ENCODE measurements at places on chromosomes 4 and X.

DNA sequence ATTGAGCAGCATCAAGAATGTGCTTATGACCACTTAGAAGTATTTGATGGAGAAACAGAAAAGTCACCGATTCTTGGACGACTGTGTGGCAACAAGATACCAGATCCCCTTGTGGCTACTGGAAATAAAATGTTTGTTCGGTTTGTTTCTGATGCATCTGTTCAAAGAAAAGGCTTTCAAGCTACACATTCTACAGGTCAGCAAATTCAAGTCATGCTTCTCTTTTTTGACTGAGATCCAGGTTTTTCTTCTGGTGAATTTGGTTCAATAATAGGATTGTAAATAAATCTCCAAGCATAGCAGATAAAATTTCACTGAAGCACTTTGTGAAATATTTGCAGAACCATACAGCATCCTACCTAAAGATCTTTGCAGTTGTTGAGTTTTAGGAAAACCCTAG is 218.1 kb downstream of the TLL1 start:
- no peak for DNase-seq

- no peak for DNase-seq
These were observed 22.6 kb downstream of the PPP2R2C start for GRCh38 chr4:6449746-6450369.

- no peak for DNase-seq
These were observed at the start of gene GPR78 for GRCh38 chr4:8580321-8581093. TSS of gene GPR78 (plus strand) at chr4:8580392. CDS start at chr4:8580983, 591 bp downstream.

DNA sequence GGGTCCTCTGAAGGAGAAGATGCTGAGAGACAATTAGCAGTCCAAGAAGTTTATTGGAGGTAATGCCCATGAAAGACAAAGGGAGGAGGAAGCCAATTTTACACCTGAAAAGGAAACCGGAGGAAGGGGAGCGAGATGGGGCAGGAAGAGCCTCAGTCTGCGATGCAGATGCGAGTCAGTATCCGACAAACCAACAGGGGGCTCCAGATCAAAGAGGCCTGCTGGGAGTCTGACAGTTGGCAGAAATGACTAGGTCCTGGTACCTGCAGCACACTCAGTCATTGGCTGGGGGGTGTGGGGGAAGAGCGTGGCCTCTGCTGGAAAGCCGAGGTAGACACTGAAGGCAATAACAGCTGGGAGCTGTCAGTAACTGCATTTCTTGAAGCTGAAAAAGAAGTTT is 231.1 kb upstream of the CENPE start:
- DNase-seq: no peak

- no peak for DNase-seq
These were observed 10.9 kb downstream of the MFAP3L start for GRCh38 chr4:170015285-170015684.

GRCh38 chr4:86482306-86483172 is 111.6 kb upstream of the PTPN13 start:
- DNase-seq: no peak

- DNase-seq: no peak
These were observed 62.1 kb upstream of the CTSO start for GRCh38 chr4:156015781-156016180.

DNA sequence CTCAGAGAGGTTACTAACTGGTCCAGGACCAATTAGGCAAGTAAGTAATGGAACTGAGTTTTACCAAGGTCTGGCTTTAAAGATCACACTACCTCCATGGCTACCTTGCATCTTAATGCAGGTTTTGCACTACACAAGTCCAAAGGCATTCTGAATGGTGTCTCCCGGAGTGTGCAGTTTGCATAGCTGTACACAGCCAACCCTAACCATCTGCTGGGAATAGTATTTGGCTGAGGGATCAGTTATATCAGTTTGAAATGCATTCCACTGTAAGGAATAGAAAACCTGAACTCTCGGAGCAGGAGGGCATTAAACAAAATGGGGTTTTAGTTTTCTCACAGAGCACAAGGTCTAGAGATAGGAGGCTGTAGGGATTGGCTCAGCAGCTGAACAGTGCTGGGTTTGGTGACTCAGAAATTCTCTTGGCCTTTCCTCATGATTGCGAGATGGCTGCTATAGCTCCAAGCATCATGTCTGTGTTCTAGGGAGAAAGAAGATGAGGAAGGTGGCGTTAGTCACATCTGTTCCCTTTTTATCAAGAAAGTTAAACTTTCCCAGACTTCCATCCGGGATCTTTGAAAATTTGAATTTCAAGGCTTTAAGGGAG is 177.1 kb downstream of the NHS start:
- DNase-seq: no peak

- no peak for DNase-seq
These were observed 39.7 kb downstream of the RGS12 start for GRCh38 chr4:3332498-3332897.

DNA sequence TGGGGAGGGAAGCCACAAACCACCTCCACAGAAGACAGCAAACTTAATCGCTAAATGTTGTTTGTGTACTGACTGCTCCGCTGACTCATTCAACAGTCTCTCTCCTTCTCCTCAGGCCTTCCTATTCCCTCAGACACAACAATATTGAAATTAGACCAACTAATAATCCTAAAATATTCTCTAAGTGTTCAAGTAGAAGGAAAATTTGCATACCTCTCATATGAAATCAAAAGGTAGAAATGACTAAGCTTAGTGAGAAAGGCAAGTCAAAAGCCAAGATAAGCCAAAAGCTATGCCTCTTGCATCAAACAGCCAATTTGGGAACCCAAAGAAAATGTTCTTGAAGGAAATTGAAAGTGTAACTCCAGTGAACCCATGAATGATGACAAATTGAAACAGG is 75.7 kb upstream of the ARHGAP24 start:
- no peak for DNase-seq

GRCh38 chr4:175946472-175947116 is 119.0 kb upstream of the WDR17 start:
- DNase-seq: no peak

- no peak for DNase-seq
These were observed 832.4 kb downstream of the PCDH18 start for GRCh38 chr4:136699905-136700304.

- DNase-seq: no peak
These were observed 26.1 kb downstream of the ACOX3 start for GRCh38 chr4:8414377-8414776.

DNA sequence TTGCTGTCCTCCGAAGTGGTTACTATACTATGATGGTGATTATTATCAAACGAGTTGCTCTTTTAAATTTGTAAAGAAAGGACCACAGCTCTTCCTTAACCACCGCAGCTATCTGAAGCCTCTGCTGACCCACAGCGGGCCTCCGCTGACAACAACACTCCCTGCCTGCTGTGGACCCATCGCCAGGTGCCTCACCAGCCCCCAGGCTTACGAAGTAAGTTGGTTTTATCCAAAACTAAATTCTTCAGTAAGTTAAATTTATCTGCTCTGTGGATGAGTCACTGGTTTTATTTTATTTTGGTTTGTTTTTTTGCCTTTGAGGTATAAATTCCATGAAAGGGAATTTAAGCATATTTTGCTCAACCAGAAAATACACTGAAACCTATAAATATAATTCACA is 54.7 kb downstream of the SLC9A6 start:
- DNase-seq: no peak

- DNase-seq: no peak
These were observed 154.5 kb downstream of the MSN start for GRCh38 chrX:65821721-65822496.

GRCh38 chrX:15724911-15725310 is 13.2 kb upstream of the CA5B start:
- no peak for DNase-seq

DNA sequence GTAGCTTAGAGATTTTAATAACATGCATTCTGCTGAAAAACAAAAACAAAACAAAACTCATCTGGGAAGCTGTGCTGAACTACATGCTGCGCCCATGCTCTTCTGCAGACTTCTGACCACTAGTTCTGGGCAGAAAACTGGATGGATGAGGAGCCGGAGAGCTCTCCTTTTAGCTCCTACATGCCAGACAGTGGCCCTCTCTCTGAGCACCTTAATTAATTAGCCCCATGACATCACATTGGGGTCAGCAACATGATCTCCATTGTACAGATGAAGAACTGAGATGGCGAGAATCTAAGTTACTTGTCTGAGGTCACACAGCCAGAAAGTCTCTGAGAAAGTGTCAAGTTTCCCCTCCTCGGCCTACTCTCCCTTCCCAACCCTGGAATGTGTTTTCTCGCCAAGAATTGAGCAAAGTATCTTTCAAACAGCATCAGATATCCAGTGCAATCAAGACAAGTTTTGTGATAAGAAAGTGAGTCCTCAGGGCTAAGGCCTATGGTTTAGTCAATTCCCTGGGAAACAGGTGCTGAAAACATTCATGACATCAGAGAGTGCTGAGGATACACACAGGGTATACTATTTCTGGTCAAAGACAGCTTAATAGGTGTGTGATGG is 21.6 kb downstream of the SCD5 start:
- DNase-seq: no peak

- no peak for DNase-seq
These were observed 17.4 kb upstream of the UBA1 start for GRCh38 chrX:47176101-47176740.
